ENCODE measurements at places on chromosomes 16 and 17.

- DNase-seq = no peak
Measured at GRCh38 chr17:57584050-57584551, 161.0 kb downstream of the CCDC182 start.

DNA sequence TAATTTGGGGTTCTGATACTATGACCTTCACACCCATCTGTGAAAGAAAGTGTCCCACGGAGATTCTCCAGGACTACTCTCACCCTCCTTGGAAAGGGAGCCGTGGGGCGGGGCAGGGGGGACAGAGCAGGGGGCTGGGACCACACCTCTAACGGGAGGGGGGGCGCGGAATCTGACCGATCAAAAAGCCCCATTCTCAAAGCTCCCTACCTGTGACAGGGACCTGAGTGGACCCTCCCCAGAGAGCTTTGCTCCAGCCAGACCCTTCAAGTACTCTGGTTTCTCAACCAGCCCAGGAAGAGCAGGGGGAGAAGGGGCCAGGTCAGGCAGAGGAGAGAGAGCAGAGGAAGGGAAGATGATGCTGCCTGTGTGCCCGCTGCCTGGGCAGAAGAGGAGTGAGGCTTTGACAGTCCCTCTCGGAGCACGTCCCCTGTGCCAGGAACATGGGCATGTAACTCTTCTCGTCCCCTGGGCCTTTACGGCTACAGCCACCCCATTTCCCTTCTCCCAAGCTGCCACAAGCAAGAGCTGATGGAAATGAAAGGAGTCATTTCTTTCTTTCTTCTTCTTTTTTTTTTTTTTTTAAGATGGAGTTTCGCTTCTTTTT is 682 bp downstream of the XAF1 start:
- no peak for DNase-seq

DNA sequence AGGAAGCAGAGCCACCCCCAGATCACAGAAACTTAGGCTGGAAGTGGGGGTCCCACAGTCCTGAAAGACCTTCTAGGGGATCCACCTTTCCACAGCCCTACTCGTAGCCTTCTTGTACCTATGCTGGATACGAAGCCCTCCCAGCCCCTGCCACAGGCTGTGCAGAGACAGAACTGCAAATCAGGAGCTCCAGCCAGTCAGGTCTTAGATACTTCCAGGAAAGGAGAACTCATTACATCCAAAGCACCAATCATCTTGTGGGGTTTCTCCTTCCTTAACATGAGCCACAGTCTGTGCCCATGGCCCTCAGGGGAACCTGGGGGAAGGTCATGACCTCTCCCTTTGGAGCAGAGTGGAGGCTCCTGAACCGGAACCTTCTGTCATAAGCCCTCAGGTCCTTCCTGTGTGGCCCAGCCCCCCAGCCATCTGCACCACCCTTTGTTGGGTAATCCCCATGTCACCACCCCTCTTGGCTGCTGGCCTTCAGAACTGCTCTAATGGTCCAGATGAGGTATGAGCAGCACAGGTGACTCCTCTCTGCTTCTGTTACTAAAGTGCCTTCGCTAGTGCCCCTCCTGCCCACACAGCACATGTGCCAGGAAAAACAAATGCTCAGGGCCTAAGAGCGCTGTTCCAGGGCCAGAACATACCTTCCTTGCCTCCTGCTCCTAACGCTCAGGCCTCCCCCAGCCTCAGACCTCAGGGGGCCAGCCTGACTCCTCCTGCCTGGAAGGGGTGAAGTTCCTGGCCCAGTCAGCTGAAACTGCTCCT is 14.6 kb downstream of the SRCIN1 start:
- no peak for DNase-seq

- DNase-seq = no peak
Measured at GRCh38 chr16:27718201-27719105, 168.5 kb downstream of the KATNIP start.

DNA sequence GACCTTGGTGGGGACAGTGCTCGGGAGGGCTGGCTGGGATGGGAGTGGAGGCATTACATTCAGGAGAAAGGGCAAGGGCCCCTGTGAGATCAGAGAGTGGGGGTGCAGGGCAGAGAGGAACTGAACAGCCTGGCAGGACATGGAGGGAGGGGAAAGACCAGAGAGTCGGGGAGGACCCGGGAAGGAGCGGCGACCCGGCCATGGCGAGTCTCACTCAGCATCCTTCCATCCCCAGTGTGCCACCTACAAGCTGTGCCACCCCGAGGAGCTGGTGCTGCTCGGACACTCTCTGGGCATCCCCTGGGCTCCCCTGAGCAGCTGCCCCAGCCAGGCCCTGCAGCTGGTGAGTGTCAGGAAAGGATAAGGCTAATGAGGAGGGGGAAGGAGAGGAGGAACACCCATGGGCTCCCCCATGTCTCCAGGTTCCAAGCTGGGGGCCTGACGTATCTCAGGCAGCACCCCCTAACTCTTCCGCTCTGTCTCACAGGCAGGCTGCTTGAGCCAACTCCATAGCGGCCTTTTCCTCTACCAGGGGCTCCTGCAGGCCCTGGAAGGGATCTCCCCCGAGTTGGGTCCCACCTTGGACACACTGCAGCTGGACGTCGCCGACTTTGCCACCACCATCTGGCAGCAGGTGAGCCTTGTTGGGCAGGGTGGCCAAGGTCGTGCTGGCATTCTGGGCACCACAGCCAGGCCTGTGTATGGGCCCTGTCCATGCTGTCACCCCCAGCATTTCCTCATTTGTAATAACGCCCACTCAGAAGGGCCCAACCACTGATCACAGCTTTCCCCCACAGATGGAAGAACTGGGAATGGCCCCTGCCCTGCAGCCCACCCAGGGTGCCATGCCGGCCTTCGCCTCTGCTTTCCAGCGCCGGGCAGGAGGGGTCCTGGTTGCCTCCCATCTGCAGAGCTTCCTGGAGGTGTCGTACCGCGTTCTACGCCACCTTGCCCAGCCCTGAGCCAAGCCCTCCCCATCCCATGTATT is 1.1 kb downstream of the CSF3 start:
- no peak for DNase-seq

DNA sequence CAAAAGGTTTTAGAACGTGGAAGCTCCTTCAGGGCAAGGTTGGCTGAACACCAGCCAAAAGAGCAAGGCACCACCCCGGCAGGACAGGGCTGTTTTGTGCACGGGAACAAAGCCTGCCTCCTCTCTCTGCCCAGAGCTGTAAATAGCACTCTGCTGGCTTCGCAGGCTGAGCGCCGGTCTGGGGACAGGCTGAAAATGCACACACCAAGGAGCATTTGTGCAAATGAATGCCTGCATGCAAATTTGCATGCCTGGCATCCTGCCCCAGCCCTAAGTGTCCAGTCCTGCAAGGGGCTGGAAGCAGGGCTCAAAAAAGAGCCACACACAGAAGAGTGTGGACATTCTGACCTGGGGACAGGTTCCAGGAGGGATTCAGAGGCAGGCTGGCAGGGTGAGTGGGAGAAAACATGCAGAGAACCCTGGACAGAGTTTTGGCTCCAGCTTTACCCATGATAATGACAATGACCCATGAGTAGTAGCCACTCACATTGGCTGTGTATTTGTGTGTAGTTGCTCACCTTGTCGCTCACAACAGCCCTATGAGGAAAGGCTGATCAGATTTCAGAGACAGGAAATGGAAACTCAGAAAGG is 11.7 kb downstream of the ABAT start:
- no peak for DNase-seq

GRCh38 chr16:10808850-10809249 is 9.7 kb downstream of the TVP23A start:
- no peak for DNase-seq

- no peak for DNase-seq
Measured at GRCh38 chr16:89822188-89823086, 5.8 kb upstream of the SPIRE2 start.

GRCh38 chr17:64442541-64442971 is 6.4 kb upstream of the MILR1 start:
- no peak for DNase-seq

DNA sequence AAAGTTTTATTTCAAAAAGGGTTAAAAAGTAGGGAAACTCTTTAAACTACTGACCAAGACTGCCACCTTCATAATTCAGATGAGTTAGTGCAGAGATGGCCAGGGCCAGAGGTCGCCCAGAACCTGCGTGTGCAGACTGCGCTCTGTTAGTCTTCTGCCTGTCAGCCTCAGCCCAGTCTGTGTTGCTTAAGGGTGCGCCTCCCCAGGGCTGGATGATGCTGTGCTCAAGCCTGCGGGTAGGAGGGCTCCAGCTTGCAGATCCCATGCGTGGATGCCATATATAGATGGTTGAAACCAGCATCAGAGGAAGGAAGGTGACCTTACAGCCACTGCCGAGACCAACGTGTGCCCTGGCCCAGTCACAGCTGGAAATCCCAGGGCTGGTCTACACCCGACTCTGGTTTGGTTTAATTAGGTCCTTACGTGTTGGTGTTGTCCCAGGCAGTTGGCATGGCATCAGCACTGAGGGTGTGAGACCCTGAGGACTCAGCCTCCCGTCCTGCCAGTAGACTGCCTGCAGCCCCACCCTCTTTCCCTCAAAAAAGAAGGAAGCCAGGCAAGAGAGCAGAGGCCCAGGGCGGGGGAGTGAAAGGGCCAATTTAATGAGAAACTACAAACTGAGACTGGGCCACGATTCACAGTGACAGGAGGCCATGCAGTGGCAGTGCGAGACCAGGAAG is 27.7 kb downstream of the CDIP1 start:
- no peak for DNase-seq

GRCh38 chr17:78197147-78197832 is 10.1 kb downstream of the AFMID start:
- no peak for DNase-seq

- no peak for DNase-seq
Measured at GRCh38 chr17:79630126-79630525, 19.3 kb upstream of the RBFOX3 start.

GRCh38 chr17:32854832-32855389 is 22.0 kb downstream of the MYO1D start:
- DNase-seq = no peak

GRCh38 chr16:51035110-51035498 is 116.0 kb downstream of the SALL1 start:
- DNase-seq = no peak

DNA sequence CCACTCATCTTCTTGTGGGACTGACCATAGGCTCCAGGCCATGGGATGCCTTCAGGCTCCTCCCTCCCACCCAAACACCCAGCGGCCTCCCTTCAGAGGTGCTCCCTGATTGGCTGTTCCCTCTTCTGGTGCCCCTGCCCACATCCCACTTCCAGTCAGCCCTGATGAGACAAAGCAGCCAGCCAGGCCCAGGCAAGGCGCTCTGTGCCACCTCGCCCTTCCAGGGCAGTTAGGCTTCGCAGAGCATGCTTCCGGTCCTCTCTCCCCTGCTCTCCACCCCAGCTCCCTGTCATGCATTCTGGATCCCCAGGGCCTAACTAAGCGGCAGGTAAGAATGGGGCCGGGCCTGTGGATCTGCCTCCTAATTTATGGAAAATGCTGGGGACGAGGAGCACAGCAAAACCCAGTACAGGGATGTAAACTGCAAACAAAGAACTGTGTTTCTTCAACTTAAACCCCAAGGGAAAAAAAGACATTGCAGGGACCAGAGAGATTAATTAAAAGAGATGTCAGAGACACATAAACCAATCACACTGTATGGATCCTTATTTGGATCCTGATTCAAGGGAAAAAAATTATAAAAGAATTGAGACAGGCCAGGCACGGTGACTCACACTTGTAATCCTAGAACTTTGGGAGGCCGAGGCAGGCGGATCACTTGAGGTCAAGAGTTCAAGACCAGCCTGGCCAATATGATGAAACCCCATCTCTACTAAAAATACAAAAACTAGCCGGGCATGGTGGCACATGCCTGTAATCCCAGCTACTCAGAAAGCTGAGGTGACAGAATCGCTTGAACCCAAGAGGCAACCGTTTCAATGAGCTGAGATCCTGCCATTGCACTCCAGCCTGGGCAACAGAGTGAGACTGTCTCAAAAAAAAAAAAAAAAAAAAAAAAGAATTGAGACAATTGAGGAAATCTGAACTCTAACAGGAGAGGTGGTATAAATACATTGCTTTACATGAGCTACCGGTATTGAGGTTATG is 26.0 kb downstream of the ZDHHC7 start:
- DNase-seq = no peak

- no peak for DNase-seq
Measured at GRCh38 chr16:51579652-51580360, 428.7 kb upstream of the SALL1 start.
